AG04450 (cell line): ENCODE measurements at places on chromosomes 1 and 21.
A peak's percentile ranks its signal among the peaks of the same experiment; 100 is the strongest.

DNA sequence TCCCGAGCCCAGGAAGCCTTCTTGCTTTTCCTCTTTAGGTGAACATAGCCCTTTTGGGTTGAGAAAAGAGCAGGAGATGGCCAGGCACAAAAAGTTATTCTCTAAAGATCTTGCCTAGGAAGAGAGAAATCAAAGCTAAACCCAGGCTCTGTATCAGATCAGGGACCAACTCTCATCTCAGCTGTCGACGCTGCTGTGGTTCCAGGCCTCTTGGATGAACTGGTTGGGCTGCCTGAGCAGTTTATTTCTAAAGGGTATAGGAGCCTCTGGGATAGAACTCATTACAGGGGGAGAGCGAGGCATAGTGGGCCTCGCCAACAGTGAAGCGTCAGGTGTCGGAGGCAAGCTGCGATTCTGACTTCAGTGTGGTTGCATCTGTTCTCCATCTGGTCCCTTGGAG is 82.6 kb upstream of the F3 start:
- DNase-seq: no peak

GRCh38 chr1:171127099-171127498 is 36.4 kb downstream of the FMO3 start:
- no peak for DNase-seq

- peak; percentile 76 for DNase-seq
Measured at GRCh38 chr1:205739348-205740160, 10.4 kb downstream of the NUCKS1 start.

GRCh38 chr1:5744911-5745799 is 247.1 kb downstream of the NPHP4 start:
- no peak for DNase-seq

GRCh38 chr1:82116105-82116504 is 315.4 kb downstream of the ADGRL2 start:
- no peak for DNase-seq

DNA sequence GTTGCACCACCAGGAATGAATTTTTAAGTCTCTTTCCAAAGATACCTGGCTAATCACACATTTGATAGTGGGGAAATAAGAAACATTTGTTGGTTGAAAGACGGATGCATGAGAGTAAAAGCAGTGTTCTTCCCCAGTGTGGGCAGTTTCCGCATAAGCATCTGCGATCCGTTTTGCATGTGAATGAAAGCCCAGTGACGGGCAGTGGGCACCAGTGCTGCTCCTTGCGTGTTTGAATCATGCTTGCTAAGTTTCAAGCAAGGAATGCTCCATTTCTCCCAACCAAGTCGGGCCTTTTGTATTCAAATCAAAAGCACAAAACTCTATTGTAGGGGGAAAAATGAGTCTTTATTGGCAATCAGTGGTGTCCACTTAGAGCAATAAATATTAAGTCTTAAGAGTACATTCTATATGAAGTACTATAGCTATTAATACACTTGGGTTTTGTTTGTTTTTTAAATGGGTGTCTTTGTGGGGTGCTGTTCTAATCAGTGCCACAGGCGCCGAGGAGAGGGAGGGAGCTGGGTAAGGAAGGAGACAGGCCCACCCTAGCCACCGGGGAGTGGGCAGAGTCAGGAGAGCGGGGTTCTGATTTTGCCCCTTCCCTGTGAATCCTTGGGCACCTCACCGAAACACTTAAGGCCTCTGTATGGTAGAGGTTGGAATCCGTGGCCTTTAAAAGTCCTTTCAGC is 750 bp upstream of the PTGFRN start:
- no peak for DNase-seq

GRCh38 chr21:14630556-14631069 is 84.5 kb upstream of the SAMSN1 start:
- DNase-seq: no peak

DNA sequence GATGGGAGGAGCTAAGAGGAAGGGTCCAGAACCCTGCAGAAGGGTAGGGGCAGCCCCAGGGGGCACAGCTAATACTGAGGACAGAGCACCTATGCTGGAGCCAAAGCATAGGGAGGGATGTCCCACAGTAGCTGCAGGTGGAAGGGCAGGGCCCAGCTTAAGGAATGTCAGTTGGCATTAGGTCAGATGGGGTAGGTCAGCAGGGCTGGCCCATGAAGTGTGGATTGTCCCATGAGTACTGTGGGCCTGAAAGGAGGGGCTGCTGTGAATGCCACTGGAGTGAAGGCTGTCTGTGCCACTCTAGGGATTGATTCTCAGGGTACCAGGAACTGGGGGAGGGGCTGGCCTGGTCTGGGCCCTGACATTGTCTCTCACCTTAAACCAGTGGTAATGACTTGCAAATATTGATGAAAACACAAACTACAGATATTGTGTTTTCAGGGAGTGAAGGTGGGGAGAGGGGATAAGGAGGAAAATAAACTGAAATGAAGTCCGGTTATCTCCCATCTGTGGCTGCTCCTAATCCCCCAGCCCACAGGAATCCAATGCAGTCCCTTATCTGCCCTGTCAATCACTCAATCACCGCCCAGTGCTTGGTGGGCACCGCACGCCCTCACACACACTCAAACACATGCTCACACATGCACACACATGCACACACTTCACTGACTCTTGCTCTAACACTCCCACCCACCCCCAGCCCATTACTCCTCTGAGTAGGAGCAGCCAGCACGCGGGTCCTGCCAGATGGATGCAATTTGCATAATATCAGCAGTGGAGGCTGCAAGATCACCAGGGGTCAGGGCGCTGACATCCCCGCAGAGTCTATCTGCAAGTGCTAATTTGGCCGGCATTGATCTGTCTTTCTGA is 27.8 kb downstream of the DMAP1 start:
- DNase-seq: no peak

DNA sequence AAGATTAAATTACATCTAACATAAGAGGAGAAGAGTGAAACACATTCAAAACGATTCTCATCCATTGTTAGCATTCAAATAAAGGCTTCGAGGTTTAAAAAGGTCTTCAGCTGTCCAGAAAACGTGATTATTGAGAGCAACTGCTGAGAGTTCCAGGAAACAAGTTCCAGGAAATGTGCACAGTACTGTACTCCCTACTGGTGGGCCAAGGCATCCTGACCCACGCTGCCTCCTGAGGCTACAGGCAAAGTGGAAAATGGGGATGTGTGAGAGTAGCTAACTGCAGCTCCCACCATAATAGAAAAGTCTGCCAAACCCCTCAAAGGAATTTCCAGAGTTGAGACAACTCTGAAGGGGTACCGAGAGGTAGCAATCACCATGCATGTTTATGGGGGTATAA is 2.0 kb downstream of the VAV3 start:
- DNase-seq: no peak

DNA sequence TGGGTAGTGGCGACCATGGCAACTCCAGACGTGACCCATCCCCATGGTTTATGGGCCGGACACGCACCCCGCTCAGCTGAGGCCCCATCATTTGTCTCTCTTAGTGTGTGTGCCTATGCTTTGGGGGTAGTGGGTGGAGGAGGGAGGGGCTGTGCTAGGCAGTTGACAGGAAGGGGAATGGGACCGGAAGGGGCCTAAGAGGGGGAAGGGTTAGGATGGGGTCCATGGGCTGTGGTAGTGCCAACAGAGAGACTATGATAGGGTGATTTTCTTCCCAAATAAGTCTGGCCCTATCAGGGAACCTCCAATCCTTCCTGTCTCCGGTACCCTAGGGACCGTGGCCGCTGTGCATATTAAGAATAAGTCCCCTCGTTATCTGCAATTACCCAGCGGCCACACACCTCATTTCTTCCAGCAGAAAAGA is 9.9 kb downstream of the DMAP1 start:
- DNase-seq: no peak

GRCh38 chr1:241622669-241623068 is 17.5 kb downstream of the CHML start:
- no peak for DNase-seq

GRCh38 chr1:229268505-229268904 is 2.4 kb upstream of the RAB4A start:
- DNase-seq: no peak

GRCh38 chr1:230281556-230281955 is 144.6 kb downstream of the PGBD5 start:
- no peak for DNase-seq

GRCh38 chr1:44040846-44041245 is 9.6 kb upstream of the SLC6A9 start:
- no peak for DNase-seq

- DNase-seq: no peak
Measured at GRCh38 chr1:176183618-176184017, 23.5 kb downstream of the COP1 start.

GRCh38 chr1:196427976-196428734 is 180.1 kb downstream of the KCNT2 start:
- no peak for DNase-seq
